AG04450 (cell line): ENCODE measurements at places on chromosomes 6 and 20.

GRCh38 chr6:108492131-108492766 lies 68.5 kb upstream of the FOXO3 start:
- peak; percentile 7 for DNase-seq

DNA sequence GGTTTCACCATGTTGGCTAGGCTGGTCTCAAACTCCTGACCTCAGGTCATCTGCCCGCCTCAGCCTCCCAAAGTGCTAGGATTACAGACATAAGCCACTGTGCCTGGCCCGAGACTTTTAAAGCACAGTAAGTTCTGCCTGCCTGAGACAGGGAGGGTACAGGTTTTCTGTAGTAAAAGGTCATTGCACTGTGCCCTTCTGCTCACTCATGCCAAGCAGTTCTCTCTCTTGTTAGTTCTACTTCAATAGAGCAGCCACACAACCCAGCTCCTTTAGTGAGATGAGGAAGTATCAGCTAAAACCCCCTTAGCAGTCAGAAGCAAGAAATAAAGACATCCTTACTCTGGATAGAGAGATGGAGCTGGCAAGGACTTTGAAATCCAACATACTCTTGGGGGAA lies 52.4 kb upstream of the ARMH2 start:
- DNase-seq, result no peak

GRCh38 chr20:1301031-1301529 lies 27.9 kb downstream of the SDCBP2 start:
- no peak for DNase-seq

GRCh38 chr6:155310596-155310995 lies 3.7 kb downstream of the TFB1M start:
- no peak for DNase-seq

DNA sequence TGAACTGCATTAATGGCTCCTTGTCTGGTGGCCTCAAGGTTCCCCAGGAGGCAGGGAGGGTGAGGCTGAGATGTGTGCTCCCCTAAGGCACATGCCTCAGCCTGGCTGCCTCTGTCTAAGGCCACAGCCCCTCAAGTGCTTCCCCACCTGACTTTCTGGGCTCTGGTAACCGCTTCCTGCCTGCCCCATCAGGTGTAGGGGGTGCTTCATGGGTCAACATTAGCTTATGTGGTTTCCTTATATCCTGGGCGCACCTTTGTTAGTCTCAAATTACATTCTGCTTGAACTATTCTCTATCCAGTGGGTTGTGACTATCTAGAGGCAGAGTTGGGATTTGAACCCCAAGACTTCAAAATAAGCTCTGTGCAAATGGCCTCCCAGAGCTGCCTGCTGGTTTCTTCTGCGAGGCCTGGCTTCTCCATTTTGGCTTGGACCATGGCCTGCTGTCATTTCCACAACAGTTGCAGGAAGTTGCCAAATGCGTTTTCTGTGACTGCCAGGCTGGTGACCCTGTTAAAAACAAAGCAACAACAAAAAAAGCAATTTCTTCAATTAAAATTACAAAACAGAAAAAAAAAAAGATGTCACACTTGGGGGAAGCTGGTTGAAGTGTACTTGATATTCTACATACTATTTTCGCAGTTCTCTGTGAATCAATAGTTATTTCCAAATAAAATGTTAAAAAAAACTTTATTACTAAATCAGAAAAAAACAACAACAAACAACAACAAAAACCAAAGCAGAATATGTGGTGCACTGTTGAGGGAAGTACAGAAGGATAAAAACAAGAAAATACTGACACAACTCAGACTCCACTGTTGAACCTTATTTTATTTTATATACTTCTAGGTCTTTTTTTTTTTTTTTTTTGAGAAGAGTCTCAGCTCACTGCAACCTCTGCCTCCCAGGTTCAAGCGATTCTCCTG lies 20.0 kb upstream of the ZNFX1 start:
- DNase-seq, result no peak

DNA sequence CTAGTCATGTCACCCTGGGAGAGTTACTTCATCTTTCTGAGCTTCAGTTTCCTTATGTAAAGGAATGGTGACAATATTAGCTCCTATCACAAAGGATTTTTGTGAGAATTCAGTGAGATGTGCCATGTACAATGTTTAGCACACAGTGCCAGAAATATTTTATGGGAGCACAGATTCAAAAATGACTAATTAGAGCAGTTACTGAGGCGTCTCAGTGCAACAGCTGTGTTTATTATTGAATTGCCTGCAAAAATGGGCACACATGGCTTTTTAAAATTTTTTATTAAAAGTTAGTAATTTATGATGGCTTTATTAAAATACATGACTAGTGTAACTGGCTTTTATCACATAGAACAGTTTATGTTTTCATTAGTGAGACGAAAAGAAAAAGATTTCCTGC lies 134.3 kb upstream of the AHI1 start:
- no peak for DNase-seq
